Motor neuron (in vitro differentiated cells): ENCODE measurements at places on chromosomes 12 and 14.

GRCh38 chr12:108234158-108234557 is 105.0 kb downstream of the CMKLR1 start:
- ATAC-seq = no peak

DNA sequence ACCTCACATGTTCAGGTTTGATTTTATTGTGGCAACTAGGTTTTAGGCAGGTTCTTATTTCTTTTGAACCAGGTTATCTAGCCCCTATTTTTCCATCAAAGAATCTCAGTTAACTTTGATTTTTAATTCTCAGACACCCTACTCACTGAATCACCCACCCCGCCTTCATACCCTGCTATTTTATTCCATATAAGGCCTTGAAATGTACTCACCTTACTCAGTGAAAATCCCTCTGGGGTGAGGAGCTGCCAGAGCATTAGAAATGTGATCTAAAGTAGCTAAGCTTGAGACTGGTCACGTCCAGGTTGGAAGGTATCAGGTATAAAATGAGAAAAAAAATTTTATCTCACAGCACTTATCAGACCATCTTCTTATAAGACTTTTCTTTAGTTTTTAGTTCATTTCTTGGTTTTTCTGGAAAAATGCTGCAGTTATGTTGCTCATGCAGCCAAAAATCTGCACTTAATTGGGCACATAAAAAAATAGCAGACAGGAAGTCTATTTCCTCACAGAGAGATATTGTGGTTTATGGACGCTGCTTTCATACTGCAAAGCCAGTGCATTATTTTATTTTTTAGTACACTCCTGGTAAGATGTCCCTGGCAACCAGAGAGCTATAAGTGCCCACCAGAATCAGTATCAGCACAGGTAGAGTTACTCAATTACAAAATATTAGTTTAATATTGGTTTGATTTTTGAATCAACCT is 101.5 kb upstream of the CCDC91 start:
- no peak for ATAC-seq

GRCh38 chr12:47360771-47361388 is 281.1 kb upstream of the AMIGO2 start:
- no peak for ATAC-seq

GRCh38 chr12:46179693-46180452 is 89.0 kb downstream of the SLC38A1 start:
- ATAC-seq = no peak

DNA sequence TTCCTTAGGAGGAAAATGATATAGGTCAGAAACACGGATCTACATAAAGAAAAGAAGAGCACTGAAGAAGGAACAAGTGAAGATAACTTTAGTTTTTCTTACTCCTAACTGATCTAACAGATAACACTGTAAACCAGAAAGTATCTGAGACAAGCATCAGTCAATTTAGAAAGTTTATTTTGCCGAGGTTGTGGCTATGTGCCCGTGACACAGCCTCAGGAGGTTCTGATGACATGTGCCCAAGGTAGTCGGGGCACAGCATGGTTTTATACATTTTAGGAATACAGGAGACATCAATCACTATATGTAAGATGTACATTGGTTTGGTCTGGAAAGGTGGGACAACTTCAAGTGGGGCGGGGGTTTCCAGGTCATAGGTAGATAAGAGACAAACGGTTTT is 23.0 kb downstream of the SAMD15 start:
- ATAC-seq = no peak

GRCh38 chr14:89415159-89415558 is 1.9 kb downstream of the FOXN3 start:
- ATAC-seq = no peak

- no peak for ATAC-seq
Measured at GRCh38 chr12:68896881-68897540, 36.0 kb downstream of the CPM start.

DNA sequence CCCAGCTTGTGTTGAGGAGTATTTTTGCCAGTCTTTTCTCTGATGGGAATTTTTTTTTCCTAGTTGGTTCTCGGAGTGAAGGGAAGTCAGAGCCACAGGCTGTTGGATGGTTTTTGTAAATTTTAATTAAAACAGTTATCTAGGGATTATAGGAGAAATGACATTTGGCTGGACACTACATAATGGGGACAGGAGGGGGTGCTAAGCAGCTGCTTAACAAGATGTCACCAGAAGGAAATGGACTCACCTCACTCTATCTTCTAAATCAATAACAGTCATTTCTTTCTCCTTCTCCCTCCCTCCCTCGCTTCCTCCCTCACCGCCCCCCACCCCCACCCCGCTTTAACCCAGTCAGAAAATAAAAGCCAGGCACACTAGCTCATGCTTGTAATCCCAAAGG is 93.4 kb upstream of the TMEM233 start:
- no peak for ATAC-seq

- no peak for ATAC-seq
Measured at GRCh38 chr14:51449681-51450080, 202.0 kb upstream of the FRMD6 start.

DNA sequence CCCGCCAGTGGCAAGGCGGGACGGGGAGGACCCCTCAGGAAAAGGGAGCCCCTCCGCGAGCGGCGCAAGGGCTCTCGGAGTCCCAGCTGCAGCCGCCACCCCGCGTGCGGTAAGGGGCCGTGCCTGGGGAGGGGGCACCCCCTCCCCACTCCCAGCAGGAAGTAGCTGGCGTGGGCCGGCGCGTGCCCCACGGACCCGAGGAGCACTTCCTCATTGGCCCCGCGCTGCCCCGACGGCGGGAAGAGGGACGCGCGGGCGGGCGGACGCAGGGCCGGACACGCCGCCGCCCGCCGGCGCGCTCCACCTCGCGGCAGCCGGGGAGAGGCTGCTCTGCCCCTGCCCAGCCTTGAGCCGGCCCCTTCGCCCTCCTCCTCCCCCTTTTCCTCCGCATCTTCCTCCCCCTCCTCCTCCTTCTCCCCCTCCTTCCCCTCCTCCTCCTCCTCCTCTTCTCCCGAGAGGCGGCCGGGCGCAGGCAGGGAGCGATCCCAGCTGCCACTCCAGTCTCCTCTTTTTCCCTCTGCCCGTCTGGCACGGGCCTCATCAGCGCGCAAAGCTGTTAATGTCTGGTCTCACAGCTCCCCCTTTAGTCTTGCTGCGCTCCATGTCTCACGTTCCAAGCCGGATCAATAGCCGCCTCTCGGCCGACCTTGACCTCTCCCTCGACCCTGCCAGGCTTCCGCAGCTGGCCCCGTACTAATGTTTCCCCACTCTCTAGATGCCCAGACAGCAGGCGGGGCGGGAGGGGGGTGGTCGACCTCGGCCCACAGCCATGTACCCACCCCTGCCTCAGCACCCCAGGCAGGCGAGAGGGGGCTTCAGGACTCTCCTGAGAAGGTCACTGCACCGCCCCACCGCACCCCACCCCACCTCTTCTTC is 2.6 kb upstream of the BCL11B start:
- peak; percentile 47 for ATAC-seq

- ATAC-seq = no peak
Measured at GRCh38 chr14:80269353-80269925, 58.1 kb upstream of the DIO2 start.

DNA sequence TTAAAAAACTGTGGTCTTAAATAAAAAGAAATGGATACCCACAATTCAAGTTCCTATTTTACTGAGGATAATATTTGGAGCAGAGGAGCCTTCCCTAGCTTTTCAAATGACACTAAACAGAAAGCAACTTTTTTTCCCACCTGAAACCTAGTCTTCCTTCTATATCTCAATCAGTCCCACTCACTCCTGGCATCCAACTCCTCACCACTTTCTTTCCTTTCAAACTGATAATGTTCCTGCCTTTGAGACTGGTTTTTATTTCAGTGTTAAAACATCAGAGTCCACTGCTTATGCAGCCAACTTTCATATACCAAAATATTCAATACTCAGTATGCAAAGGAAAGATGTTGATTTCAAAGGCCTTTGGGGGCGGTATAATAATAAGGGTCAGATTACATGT is 225.6 kb downstream of the GXYLT1 start:
- no peak for ATAC-seq

DNA sequence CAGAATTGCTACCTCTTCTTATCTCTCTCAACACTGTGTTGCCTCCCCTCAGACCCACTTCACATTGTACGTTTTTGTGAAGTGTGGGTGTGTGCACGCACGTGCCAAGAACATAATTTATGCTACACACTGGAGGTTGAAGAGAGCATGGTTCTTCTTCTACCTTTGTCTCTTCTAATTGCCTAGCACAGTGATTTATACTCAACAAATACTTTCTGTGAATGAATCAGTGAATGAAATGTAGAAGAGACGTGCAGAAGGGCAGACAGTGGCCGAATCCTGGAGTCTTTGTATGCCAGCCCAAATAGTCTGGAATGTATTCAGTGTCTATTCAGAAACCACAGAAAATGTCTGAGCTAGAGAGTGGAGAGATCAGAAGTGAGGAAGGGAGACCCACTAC is 4.6 kb upstream of the SAMD4A start:
- no peak for ATAC-seq

- no peak for ATAC-seq
Measured at GRCh38 chr14:52767058-52767833, 24.2 kb downstream of the GNPNAT1 start.

- ATAC-seq = no peak
Measured at GRCh38 chr14:60210703-60211102, 38.3 kb upstream of the PPM1A start.

GRCh38 chr12:101116911-101117310 is 93.1 kb downstream of the SLC5A8 start:
- no peak for ATAC-seq

GRCh38 chr12:44904321-44904720 is 28.2 kb upstream of the NELL2 start:
- no peak for ATAC-seq

DNA sequence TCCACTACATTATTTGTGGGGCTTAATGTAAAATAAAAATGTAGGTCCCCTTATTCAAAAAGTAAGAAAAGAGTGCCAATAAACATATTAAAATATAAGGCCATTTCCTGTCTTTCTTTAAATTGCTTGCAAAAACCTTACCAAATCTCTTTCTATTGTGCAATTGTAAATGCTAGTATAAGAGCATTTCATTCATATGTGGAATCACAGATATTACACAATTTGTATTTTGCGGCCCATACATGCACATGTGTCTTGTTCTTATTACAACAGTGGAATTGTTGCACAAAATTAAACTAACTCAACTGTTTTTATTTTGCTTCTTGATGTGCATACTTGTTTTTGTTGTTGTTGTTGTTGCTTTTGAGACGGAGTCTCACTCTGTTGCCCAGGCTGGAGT is 20.1 kb upstream of the CRADD start:
- ATAC-seq = no peak
